ENCODE measurements at places on chromosomes 6 and 20.

DNA sequence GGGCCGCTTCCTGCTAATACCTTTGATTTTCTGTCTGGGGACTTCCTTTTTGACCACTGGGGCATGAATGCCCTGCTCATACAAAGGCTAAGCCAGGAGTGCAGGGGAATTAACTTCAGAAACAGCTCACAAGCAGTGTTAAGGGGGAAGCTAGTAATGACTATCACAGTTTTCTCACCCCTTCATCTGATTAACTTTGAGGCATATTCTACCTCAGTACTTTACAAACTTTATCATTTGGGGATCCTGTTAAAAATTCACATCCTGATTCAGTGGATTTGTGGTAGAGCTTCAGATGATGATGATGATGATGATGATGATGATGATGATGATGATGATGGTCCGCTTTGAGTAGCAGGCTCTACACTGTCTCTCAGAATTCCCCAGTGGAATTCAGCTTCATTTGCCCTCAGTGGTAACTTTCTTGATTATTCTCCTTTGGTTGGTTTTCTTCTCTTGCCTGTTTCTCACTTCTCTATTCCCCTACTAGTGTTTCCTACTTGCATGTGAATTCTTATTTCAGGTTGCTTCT is 78.4 kb upstream of the TMEM170B start:
- DNase-seq = no peak

- DNase-seq = no peak
Observed at GRCh38 chr6:136771306-136771705, 21.0 kb downstream of the MAP3K5 start.

- DNase-seq = no peak
Observed at GRCh38 chr6:158642097-158642601, 2.4 kb downstream of the DYNLT1 start.

- DNase-seq = no peak
Observed at GRCh38 chr6:56757588-56757984, 114.9 kb upstream of the DST start.

DNA sequence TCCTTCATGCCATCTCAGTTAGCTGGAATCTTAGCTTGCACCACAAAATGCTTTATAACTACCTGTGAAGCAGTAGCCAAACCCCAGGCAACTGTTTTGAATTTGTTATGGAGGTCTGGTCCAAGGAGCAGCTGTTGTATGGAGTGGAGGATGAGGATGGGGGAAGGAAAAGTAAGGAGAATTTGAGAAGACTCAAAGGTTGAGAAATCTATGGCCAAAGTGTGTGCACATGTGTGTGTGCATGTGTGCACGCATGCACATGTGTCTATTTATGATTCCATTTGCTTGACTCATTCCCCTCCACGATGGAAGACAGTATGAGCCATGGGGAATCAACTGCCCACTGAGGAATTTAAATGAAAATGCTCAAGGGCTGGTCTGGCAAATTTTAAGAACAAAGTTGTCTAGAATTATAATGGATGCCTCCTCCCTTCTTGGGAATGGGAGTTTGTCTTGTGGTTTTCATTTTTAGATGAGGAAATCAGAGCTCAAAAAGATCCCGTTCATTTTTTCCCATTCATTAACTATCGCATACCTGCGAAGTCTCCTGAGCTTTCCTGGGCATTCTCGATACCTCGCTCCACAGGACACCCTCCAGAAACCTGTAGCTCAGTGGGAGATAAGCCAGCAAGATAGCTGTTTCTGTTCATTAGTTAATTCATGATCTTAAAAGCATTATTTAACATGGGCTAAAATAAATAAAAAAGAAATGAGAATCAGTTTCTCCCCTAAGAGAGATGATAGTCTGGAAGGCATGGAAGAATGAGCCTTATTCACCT is 152.3 kb upstream of the NEDD9 start:
- DNase-seq = no peak

DNA sequence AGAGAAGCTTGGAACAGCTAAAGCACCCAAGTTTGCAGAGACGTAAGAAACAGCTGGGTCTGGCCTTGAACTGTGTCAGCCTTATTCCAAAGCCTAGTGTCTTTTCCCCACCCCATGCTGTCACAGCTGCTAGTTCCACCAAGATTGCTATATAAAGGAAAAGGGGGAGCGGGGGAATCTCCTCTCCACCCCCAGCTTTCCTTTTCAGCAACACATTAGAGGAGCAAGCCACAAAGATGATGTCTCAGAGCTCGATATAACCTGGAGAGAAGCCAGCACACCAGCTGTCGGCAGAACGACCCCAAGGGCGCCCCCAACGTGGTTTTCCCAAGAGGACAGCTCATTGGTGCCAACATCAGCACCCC is 36.5 kb downstream of the ATP9A start:
- DNase-seq = no peak

GRCh38 chr20:20712004-20712473 is 405 bp downstream of the RALGAPA2 start:
- DNase-seq = peak; percentile 2

DNA sequence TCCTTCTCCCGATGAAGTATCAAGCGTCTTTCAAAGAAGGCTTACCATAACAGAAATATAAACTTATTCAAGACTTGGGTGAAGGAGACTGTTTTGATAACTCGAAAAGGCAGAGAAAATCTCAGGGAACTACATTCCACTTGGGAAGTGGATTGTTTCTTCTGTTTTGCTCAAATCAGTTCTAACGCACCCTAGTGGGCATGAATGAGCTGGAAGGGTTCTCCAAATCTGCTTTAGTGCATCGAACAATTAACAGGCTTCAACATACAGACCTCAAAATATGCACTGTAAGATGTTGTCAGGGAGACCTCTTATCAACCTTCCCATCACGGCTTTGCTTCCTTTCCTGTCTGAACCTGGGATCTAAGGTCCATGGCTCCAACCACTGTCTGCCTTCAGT is 392.5 kb downstream of the CD83 start:
- DNase-seq = no peak

- DNase-seq = no peak
Observed at GRCh38 chr20:53829724-53830521, 236.3 kb upstream of the ZNF217 start.
